CD4-positive, alpha-beta T cell treated with Interleukin-17A for 4 hours (primary cell): ENCODE measurements at places on chromosomes 6 and 20.

DNA sequence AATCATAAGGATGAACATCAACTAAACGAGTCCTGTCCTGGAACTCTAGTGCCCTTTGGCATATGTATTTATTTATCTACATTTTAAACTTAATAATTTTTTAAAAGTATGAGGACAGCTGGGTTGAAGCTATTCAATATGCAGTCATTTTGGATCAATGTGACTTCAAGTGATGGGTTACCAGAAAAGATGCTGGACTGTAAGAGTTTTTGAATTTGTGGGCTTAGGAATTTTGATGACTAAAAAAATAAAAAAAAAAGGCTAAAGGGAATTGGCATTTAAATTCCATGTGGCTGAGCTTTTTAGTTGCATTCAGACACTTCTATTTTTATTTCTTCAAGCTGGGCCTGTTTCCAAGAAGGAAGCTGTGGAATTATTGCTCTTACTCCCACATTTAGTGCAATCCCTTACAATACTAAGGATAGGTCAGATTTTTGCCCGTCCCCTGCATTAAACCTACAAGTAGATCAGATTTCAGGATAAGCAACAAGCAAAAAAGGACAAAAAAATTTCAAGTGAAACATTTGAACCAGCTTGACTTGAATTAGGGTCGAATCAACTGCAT, 704.2 kb upstream of the CITED2 start:
- no peak for DNase-seq

- no peak for DNase-seq
Measured at GRCh38 chr20:56630086-56630493, 984 bp downstream of the TFAP2C start.

GRCh38 chr6:93293872-93294271, 125.5 kb downstream of the EPHA7 start:
- no peak for DNase-seq

GRCh38 chr6:87251225-87251624, 71.2 kb upstream of the SMIM8 start:
- no peak for DNase-seq

GRCh38 chr20:51029963-51030920, 7.3 kb upstream of the KCNG1 start:
- DNase-seq, result no peak

GRCh38 chr20:50369225-50370035, 140.8 kb upstream of the PTPN1 start:
- DNase-seq, result no peak

GRCh38 chr6:127992144-127992543, 91.3 kb upstream of the THEMIS start:
- no peak for DNase-seq
